NCI-H2029 treated with DMSO at 0.1 percent for 48 hours (cell line): ENCODE measurements at places on chromosomes 5 and 9.
A peak's percentile ranks its signal among the peaks of the same experiment; 100 is the strongest.

GRCh38 chr5:56432321-56432720 is 199.2 kb upstream of the ANKRD55 start:
- DNase-seq = no peak

DNA sequence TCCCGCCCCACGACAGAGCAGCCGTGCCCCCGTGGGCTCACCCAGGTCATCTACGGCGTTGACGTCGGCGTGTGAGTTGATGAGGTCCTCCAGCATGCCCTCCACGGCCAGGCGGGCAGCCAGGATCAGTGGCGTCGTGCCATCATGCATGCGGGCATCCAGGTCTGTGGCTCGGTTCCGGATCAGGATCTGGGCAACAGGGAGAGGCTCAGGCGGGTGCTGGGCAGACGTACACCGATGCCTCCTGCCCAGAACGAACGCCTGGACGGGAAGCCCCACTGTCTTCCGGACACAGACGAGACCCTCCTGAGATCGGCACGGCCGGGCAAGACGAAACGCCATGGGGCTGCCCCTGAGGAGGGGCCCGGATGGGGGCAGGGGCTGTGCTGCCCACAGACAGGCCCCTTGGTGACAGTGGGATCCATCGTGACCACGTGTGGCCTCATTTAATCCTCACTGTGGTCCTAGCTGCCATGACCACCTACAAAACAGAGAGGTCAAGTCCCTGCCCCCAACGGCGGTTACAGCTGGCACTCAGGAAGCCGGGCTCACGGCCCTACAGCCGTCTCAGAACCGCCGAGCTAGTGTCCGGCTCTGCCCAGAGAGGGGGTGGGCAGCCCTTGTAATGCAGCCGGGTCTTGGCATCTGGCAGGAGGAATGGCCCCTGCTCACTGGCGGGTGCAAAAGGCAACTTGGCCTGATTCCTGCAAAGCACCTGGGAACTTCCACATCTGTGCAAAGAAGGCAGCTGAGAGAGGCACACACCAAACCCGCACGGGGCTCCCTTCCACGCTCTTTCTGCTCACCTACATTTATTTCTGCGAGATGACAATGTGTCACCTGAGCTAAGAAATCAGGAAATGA is 16.5 kb upstream of the SEC16A start:
- DNase-seq = no peak

GRCh38 chr5:12277504-12278192 is 373.4 kb upstream of the CTNND2 start:
- no peak for DNase-seq

DNA sequence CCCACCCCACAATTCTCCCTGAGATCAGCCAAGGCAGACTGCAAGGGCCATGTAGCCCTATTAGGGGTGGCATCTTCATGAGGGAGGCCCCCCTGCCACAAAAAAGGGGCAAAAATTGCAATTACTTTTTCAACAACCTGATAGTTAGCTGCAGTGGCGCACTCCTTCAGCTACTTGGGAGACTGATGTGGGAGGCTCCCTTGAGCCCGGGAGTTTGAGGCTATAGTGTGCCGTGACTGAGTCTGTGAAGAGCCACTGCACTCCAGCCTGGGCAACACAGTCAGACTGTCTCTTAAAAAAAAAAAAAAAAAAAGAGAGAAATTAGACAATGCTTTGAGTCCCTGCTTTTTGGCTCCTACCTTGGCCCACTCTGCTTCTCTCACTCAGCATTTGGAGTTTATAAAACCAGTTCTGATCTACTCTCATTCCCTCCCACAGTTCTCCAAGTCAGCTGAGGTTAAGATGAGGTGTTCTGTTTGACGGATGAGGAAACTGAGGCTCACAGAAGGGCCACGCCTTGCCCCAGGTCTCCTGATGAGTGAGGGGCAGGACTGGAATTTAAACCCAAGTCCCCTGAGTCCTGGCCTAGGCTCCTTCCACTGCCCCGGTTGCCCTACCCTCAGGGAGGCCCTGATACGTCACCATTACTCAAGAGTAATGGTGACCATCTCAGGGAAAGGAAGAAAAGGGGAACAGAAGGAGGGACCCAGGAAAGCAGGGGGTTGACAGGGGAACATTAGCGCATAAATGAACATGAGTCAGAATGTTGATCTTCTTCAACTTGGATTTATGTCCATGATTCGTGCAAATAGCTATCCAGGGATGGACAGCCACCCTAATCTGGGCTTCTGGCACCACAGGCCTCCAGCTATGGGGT is 9.0 kb downstream of the GPX3 start:
- no peak for DNase-seq

- no peak for DNase-seq
Measured at GRCh38 chr9:4030751-4031150, 269.1 kb downstream of the GLIS3 start.

DNA sequence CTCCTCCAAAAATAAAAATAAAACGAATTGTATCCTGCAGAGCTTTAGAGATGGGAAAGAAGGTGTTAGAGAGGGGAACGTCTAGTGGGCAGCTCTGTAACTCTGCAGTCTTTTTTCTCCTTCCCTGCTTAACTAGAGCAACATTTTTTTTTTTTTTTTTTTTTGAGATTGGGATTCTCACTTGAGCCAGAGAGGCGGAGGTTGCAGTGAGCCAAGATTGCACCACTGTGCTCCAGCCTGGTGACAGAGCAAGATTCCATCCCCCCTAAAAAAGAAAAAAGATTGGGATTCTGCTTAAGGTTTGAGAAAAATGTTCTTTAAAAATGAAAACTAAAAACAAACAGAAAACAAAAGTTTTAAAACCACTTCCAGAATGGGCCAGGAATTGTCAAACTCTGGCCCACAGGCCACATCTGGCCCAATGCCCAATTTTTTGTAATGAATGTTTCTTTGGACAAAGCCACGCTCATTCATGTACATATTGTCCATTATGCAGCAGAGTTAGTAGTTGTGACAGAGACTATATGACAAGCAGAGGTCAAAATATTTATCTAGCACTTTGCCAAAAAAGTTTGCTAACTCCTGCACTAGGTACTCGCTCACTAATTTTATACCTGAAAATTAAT is 98.5 kb downstream of the ZCCHC7 start:
- no peak for DNase-seq

GRCh38 chr5:55063220-55063863 is 39.1 kb upstream of the GZMA start:
- DNase-seq = no peak

DNA sequence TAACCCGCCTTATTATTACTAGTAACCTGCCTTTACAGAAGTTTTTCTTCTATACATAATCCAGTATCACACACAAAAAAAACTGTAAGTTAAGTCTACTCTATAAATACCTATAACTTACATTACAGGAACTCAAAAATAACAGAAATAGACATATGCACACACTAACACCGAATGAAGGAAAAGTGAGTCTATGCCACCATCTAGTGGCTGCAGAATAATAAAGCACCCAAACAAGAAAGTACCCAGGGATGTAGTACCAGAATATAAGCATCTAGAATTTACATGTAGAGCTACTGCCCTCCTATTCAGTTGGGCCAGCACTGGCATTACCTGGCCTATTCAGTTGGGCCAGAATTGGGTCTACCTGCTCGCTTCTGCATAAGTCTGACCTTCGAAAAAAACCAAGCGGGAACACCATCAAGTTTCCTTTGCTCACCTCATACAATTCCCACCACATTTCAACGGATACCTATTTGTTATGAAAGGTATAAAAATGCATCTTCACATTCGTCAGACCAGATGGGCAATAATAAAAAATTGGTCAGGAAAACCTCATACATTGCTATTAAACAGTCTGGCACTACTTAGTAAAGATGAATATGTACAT is 4.0 kb upstream of the NIPSNAP3A start:
- peak; percentile 83 for DNase-seq

DNA sequence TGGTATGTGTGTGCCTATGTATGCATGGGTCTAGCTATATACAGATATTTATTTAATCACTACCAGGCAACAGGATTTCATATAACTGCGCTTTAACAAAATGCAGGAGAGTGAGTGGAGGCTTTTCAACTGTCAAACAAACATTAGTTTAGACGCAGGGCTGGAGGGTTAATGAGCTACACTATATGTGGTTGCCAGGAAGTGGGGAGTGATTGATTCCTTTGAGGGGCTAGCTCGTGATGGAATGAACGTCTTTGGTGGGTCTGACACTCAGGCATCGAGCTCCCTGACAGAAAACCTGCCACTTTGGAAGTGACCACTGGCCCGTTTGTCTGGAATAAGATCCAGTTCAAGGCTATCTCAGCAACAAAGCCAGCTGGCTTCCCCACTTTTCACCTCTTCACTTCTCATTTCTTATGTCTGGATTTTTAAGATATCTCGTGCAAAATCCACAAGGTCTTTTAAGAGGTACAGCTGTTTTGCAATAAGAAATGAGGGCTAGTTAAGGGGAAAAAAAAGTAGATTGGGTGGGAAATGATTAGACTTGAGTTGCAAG is 78.0 kb downstream of the CFAP77 start:
- DNase-seq = no peak

GRCh38 chr5:154899151-154899816 is 38.7 kb downstream of the GEMIN5 start:
- DNase-seq = no peak

GRCh38 chr5:147036691-147037245 is 158.2 kb upstream of the PPP2R2B start:
- DNase-seq = no peak

GRCh38 chr5:113660206-113660605 is 146.7 kb downstream of the YTHDC2 start:
- DNase-seq = no peak

- no peak for DNase-seq
Measured at GRCh38 chr5:109105631-109106267, 304.0 kb downstream of the PJA2 start.

GRCh38 chr5:179161901-179162300 is 101.7 kb downstream of the ZNF354C start:
- no peak for DNase-seq

DNA sequence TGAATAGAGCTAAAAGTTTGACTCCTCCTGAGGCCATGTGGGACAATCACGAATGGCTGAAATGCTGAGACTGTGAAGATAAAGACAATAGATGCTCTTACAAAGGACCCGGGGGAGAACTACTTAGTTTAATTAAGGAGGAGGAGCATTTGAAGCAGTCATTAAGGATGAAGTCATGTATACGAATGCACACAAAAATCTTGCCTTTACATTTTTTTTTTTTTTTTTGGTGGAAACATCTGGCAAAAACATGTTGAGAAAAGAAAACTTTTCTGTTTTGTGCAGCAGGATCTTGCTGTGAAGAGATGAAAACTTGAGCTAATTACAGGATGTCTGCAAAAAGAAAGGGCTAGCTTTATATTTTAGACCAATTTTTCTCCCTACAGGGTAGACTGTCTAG is 42.3 kb upstream of the NR3C1 start:
- DNase-seq = no peak

DNA sequence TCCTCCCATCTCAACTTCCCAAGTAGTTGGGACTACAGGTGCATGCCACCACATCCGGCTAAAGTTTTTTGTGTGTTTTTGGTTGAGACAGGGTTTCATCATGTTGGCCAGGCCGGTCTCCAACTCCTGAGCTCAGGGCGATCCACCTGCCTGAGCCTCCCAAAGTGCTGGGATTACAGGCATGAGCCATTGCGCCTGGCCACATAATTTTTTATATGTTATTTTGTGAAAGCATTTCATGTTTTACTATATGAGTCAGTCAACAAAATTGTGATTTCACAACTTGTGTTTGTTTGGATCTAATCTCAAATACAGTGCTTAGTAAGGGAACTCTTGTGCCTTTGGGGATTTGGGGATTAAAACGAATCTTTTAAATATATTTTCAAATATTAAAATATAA is 20.0 kb upstream of the FAM120AOS start:
- DNase-seq = no peak

- no peak for DNase-seq
Measured at GRCh38 chr5:154203798-154204578, 13.5 kb downstream of the GALNT10 start.

DNA sequence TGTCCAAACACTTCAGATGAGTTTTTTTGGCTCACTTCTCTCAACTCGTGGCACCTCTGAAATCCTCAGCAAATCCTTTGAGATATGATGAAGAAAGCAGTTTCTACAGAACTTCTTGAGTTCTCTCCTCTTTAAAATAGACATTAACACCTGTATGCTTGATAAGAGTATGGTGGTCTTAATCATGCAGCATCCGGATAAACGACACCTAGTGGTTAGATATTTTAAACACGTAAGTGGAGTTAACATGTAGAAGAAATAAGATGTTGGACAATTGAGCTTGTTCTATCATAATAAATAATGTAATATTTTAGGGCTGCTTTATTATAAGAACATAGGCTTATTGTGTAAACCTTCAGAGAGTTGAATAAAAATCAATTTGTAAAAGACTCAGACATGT is 324.8 kb downstream of the CYLC2 start:
- no peak for DNase-seq

- DNase-seq = no peak
Measured at GRCh38 chr5:129021744-129022143, 56.5 kb downstream of the SLC27A6 start.

DNA sequence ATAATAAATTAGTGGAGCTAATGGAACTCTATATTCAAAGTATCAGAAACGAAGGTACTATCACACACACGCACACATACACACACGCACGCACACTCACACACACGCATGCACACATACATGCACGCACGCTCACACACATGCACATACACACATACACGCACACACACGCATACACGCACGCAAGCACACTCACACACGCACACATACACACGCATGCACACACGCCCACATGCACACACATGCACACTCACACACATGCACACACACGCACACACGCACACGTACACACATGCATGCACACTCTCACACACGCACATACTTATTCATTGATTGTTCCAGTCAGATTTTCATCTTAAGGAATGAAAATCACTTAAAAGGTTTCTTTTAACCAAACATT is 69.8 kb upstream of the ICE1 start:
- no peak for DNase-seq

DNA sequence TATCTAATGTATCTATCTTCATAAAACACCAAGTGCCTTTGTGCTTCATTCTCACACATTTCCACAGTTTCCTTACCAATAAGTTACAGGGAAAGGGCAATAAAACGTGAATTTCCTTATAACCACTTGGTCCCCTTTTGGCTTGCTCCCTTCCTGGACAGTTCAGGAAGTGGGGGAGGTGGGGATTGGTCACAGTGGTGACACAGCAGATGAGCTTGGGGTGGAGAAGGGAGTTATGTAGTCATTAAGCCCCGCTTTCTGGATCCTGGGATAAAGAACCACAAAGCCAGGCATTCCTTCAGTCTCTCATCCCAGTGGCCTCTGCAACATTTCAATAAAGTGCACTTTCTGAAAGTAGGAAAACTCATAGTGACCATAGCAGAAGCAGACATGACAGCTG is 47.1 kb upstream of the FYB1 start:
- DNase-seq = no peak

GRCh38 chr5:37810311-37810710 is 29.5 kb downstream of the GDNF start:
- no peak for DNase-seq

GRCh38 chr5:125393221-125393815 is 646.9 kb upstream of the ZNF608 start:
- no peak for DNase-seq

- peak; percentile 72 for DNase-seq
Measured at GRCh38 chr9:72952914-72953313, at the start of gene ALDH1A1. Gene ALDH1A1, minus strand, starts transcription at chr9:72953053. Its CDS starts 53 bp downstream, at chr9:72953000.
